ENCODE measurements at places on chromosomes 2 and 18.

GRCh38 chr18:31946305-31947046 is 3.5 kb upstream of the TRAPPC8 start:
- no peak for DNase-seq

DNA sequence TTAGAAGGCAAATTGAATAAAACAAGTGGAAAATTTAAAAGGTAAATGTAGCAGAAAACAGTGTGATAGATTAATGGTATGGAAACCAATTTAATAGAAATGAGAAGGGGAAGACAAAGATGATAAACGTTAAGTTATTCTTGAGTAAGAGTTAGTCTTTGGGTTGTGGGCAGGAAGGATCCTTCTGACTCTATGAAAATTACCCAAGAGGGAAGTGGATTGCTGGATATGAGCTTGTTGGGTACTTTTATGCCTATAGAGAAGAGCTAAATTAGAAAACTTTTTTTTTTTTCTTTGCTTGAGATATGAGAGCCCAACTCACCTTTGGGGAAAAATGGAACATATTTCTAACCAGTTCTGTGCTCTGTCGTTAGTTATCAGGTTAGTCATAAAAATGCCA is 144.0 kb downstream of the LDLRAD4 start:
- no peak for DNase-seq

DNA sequence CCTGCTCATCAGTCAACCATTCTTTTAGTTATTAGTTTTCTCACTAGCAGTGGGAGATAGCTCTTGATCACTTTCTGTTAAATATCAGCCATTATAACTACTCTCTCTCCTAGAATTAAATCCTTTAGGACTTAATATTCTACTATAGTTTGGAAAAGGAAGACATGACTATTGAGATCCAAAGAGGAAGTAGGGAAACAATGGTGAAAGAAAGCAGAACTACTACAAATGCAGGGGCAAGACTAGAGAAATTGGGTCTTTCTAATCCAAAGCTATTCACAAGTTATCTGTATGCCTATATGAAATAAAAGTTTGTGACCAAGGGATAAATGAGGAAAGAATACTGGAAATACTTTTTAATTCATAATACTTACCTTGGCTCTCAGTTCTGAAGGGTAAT is 65.1 kb downstream of the SRBD1 start:
- no peak for DNase-seq

DNA sequence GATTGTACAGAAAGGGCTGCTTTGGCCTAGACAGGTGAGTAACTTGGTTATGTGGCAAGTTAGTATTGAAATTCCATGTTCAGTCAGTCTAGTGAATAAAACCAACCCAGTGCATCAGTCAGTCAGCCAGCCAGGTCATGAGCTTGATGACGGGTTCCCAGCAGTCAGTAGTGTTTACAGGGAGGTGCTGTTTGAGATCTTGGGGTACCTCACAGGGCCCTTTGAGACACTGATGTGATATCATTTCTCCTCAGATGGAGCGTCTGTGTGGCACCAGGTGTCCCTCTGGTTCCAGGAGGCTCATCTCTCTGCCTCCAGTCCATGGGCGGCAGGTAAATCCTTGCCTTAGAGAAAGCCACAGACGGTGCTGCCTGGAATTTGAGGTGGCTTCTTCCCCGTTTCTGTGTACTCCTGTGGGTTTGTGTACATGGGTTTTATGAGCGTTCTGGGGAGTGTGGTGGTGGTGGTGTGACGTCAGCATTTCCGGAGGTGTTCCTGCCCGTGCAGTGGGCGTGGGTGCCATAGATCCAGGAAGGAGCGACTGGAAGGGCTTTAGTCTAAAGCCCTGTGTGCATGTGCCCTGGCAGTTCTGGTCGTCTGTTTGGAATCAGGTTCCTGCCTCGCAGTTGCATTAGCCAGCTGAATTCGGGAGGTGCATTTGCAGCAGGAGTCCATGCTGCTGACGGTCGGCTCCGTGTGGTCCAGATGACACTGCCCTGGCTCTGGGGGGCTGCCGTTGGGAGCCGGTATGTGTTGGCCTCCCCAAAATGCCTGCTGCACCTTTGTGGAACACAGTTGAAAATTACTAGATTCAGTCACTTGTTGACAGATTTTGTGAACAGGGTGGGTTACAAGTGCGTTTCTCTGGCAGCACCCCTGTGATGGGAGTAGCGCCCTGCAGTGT is 2.1 kb downstream of the CTDP1 start:
- no peak for DNase-seq

DNA sequence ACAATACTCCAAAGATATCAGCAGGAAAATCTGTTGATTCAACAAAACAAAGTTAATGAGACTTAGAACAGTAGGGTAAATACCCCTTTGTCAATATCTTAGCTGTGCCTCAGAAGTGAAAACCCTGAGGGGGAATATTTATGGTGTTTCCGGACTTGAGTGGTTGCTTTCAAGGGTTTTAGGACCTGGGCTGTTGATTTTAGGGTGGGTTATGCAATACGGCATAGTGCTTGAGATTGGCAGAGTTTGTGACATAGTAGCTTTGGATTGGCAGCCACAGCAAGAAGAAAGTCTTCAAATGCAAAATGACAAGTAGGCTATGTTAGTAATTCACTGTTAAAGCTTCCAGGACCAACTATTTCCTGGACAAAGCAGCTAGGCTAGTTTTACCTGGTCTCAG is 826.3 kb upstream of the CDH2 start:
- DNase-seq: no peak
